Neural progenitor cell (in vitro differentiated cells): ENCODE measurements at places on chromosomes 7 and 10. TPM values are rescaled to one million over a fixed set of nuclear protein-coding genes. Genes with fewer than 3 reads are reported as not detected.

GRCh38 chr10:31888442-31888841, 40.2 kb downstream of the ARHGAP12 start:
- H3K36me3 ChIP-seq: no peaks in the 10 kb centered on the region
- no peak overlapping the region for H3K4me3 ChIP-seq
- H3K27me3 ChIP-seq: no peaks in the 10 kb centered on the region
- H3K27ac ChIP-seq: no peak overlapping the region

GRCh38 chr10:47098238-47098637, 187.0 kb downstream of the PTPN20 start:
- H3K36me3 ChIP-seq: no peaks in the 10 kb centered on the region
- H3K27ac ChIP-seq: no peak overlapping the region
- H3K27me3 ChIP-seq: no peaks in the 10 kb centered on the region
- H3K4me3 ChIP-seq: no peak overlapping the region
- DNase-seq: no peak
- H3K4me1 ChIP-seq: no peaks in the 10 kb centered on the region

Gene HOXA13
- total RNA-seq: not detected in 2 replicates

GRCh38 chr7:113636727-113637421, 281.9 kb downstream of the PPP1R3A start:
- no peaks in the 10 kb centered on the region for H3K4me1 ChIP-seq
- DNase-seq: no peak
- H3K36me3 ChIP-seq: no peaks in the 10 kb centered on the region
- H3K27me3 ChIP-seq: no peaks in the 10 kb centered on the region
- no peak overlapping the region for H3K4me3 ChIP-seq

DNA sequence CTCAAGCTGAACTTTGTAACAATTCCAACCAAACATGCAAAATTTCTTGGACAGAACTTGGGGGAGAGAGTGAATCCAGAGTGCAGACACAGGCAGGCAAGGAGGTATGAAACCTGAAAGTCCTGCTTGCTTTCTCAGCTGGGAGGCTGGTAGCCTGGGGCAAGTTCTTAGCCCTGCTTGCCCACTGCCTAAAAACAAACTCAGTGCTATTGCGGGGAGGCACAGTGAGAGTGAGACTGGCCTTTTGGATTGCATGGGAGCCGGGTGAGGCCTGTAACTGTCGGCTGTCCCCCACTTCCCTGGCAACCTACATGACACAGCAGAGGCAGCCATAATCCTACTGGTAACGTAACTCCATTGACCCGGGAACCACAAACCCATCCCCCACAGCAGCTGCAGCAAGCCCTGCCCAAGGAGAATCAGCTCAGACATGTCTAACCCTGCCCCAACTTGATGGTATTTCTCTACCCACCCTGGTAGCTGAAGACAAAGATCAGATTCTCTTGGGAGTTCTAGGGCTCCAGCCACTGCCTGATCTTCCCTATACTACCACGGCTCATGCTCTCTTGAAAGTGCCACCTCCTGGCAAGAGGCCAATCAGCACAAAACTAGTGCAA, 663.6 kb downstream of the GRM8 start:
- no peaks in the 10 kb centered on the region for H3K27me3 ChIP-seq
- no peak overlapping the region for H3K27ac ChIP-seq
- H3K36me3 ChIP-seq: no peaks in the 10 kb centered on the region
- no peaks in the 10 kb centered on the region for H3K4me1 ChIP-seq
- DNase-seq: no peak

GRCh38 chr10:70584909-70585544, 17.5 kb downstream of the PRF1 start:
- H3K27ac ChIP-seq: no peak overlapping the region
- peak; percentile 80 for DNase-seq
- no peaks in the 10 kb centered on the region for H3K36me3 ChIP-seq
- H3K4me1 ChIP-seq: peaks cover 26% of the 10 kb centered on the region

DNA sequence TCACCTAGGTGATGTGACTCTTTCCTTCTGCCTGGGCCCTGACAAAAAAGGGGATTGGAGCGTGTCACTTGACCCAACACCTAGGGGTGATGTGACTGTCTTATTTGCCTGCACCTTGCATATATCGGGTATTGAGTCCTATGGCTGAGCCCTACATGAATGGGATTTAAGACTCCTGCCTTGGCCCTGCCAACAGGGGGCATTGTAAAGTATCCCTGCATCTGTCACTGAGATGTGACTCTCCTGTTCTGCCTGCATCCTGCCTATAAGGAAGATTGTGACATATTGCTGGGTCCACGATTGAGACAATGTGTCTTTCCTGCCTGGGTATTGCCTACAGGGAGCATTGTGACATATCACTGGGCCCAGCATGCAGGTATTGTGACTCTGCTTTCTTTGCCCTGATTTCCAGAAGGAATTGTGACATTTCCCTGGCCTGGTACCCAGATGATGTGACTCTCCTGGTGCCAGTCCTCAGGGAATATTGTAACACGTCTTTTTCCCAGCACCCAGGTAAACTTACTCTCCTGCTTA, 14.2 kb upstream of the ZNF107 start:
- no peaks in the 10 kb centered on the region for H3K4me1 ChIP-seq
- no peak overlapping the region for H3K4me3 ChIP-seq
- no peaks in the 10 kb centered on the region for H3K27me3 ChIP-seq
- no peak for DNase-seq

- H3K4me1 ChIP-seq: no peaks in the 10 kb centered on the region
- DNase-seq: no peak
- H3K36me3 ChIP-seq: no peaks in the 10 kb centered on the region
- no peak overlapping the region for H3K27ac ChIP-seq
- no peak overlapping the region for H3K4me3 ChIP-seq
Observed at GRCh38 chr10:108037061-108037460, 872.6 kb upstream of the SORCS1 start.

Gene UTF1
- total RNA-seq: not detected in 2 replicates

DNA sequence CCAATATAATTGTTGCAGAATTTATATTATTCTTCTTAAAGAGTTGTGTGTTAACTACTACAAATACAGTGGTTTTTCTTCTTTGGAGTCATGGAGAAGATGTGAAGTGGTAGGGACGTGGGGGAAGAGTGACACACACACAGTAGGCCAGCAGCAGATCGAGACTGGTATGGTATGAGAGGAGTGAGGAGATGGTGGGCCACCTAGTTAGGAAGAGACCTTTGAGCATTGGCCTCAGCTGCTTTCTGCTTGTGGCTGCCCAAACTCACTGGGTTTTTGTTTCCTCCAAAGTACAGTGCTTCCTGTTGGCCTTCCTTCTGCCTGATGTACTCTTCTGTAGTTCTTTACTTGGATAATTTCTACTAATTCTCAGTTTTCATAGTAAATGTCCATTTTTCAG, 14.6 kb downstream of the VCL start:
- no peak for DNase-seq
- H3K27ac ChIP-seq: no peak overlapping the region
- no peak overlapping the region for H3K4me3 ChIP-seq
- H3K27me3 ChIP-seq: no peaks in the 10 kb centered on the region
- peaks cover 18% of the 10 kb centered on the region for H3K4me1 ChIP-seq

GRCh38 chr7:87797798-87798403, 78.3 kb downstream of the SLC25A40 start:
- no peak overlapping the region for H3K4me3 ChIP-seq
- no peaks in the 10 kb centered on the region for H3K4me1 ChIP-seq
- DNase-seq: peak; percentile 71
- no peak overlapping the region for H3K27ac ChIP-seq
- H3K27me3 ChIP-seq: no peaks in the 10 kb centered on the region

GRCh38 chr10:32461203-32461602, 15.3 kb downstream of the CCDC7 start:
- H3K27ac ChIP-seq: no peak overlapping the region
- H3K36me3 ChIP-seq: no peaks in the 10 kb centered on the region
- no peaks in the 10 kb centered on the region for H3K27me3 ChIP-seq
- no peak for DNase-seq

DNA sequence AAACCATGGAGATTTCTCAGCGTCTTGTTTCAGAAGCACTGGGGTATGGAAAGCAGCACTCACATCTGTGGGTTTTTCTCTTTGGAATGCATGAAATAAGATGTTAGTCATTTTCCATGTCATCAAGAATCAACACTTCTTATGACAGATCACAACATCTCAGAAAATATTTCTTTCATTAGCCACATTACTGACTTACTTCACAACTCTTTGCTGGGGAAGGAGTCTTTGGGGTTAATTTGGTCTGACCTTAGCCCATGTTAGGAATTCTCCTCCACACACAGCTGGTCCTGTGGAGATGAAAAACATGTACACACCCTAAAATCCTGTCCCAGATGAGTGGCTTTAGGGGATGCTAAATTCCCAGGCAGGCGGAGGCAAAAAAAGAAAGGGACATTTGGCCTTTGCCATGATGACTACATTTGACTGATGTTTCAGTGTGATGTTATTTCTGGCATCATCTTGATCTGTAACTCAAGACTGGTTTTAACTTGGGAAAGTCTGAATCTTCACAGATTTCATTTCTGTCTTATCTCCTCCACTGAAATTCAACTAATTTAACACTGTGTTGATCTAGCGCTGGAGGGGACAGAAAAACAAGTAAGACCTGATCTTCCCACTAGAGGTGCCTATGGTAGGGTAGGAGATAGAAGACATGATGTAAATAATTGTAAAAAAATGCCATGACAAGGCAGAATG, 363.2 kb downstream of the PRPF18 start:
- no peak overlapping the region for H3K27ac ChIP-seq
- H3K4me1 ChIP-seq: peaks cover 10% of the 10 kb centered on the region
- H3K36me3 ChIP-seq: no peaks in the 10 kb centered on the region

DNA sequence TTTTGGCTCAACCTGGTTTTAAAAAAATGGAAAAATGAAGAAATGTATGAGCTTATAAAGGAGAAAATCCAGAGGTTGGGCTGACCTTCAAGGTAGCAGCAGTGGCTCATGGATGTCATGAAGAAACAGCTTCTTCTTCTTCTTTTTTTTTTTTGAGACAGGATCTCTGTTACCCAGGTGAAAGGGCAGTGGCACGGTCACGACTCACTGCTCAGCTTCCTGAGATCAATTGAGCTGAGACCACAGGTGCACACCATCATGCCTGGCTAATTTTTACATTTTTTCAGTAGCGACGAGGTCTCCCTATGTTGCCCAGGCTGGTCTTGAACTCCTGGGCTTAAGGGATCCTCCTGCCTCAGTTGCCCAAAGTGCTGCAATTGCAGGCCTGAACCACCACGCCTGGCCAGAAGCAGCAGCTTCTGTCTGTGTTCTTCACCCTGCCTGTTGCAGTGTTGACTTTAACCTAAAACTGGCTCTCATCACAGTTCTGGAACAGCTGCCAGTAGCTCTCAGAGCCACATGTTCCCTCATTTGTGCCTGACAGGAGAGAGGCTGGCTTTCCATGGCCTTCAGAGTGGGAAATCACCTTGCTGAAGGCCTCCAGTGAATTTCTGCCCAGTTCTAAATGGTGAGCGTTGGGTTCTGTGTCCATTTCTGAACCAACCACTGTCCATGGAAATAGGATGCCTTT, 117.7 kb downstream of the PFKFB3 start:
- H3K4me1 ChIP-seq: no peaks in the 10 kb centered on the region
- H3K27me3 ChIP-seq: no peaks in the 10 kb centered on the region
- no peak overlapping the region for H3K4me3 ChIP-seq
- no peak overlapping the region for H3K27ac ChIP-seq
- DNase-seq: no peak
- H3K36me3 ChIP-seq: no peaks in the 10 kb centered on the region

Gene TAC1
- total RNA-seq: 0.68 and 0.84 TPM in 2 replicates

GRCh38 chr7:4792537-4793126, 17.2 kb downstream of the AP5Z1 start:
- H3K36me3 ChIP-seq: no peaks in the 10 kb centered on the region
- H3K27ac ChIP-seq: no peak overlapping the region
- no peaks in the 10 kb centered on the region for H3K27me3 ChIP-seq
- H3K4me1 ChIP-seq: no peaks in the 10 kb centered on the region

Gene PRKAR2B
- total RNA-seq: 29.1 and 43.4 TPM in 2 replicates

Gene OPALIN
- total RNA-seq: not detected in 2 replicates

Gene FXYD4
- not detected in 2 replicates for total RNA-seq

Gene ZNF804B
- total RNA-seq: not detected in 2 replicates

Gene COL13A1
- 1.3 and 9.5 TPM in 2 replicates for total RNA-seq

Gene CTAGE4
- total RNA-seq: 0.43 and 1.1 TPM in 2 replicates

Gene IFIT1B
- not detected in 2 replicates for total RNA-seq

GRCh38 chr10:34156781-34157425, 658.2 kb downstream of the PARD3 start:
- no peaks in the 10 kb centered on the region for H3K36me3 ChIP-seq
- no peaks in the 10 kb centered on the region for H3K27me3 ChIP-seq
- H3K4me3 ChIP-seq: no peak overlapping the region
- no peak for DNase-seq
- H3K4me1 ChIP-seq: no peaks in the 10 kb centered on the region

Gene MRPS17
- total RNA-seq: 9.8 and 15.3 TPM in 2 replicates

- no peak overlapping the region for H3K4me3 ChIP-seq
- no peaks in the 10 kb centered on the region for H3K36me3 ChIP-seq
- H3K4me1 ChIP-seq: no peaks in the 10 kb centered on the region
- H3K27ac ChIP-seq: no peak overlapping the region
- DNase-seq: no peak
Observed at GRCh38 chr10:6011558-6011957, 34.2 kb upstream of the IL15RA start.

DNA sequence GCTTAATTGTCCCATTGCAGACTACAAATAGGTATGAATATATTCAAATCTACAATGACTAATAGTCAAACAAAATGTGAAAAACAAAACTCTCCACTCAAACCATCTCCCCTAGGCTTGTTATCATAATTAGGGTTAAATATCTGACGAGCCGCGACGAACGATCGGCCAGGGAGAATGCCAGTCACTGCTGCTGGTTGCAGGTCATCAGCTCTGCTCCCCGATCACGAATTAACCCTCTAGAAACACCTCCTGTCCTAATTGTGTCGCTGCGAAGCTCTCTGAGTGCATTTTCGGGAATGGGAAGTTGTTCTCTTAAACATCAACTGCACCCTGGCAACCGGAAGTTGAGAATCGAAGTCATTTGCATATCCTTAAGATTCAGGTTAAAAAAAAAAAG, 167.3 kb downstream of the TCERG1L start:
- H3K4me3 ChIP-seq: no peak overlapping the region
- no peak for DNase-seq
- no peak overlapping the region for H3K27ac ChIP-seq
- no peaks in the 10 kb centered on the region for H3K36me3 ChIP-seq

Gene HMX2
- 0.15 and 0.21 TPM in 2 replicates for total RNA-seq

Gene ELFN1
- total RNA-seq: 2.2 and 13.6 TPM in 2 replicates

DNA sequence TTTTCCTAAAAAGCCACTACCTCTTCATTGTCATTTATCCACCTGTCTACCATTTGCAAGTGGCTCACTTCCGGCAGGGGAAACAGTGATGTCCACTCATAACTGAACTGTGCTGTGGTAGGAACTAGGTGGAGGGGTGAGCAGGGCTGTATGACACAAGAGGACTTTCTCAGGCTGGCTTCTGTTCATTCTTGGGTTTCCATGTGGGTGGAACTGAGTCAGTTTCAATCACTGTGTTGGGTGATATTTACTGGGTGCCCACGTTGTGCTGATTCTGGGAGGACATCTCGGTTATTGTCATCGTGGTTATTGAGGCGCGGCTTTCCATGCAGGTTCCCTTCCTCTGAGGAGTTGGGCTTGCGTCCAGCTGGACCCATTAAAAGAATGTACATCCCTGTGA, 38.8 kb downstream of the RAMP3 start:
- H3K4me3 ChIP-seq: no peak overlapping the region
- H3K27ac ChIP-seq: no peak overlapping the region
- no peaks in the 10 kb centered on the region for H3K36me3 ChIP-seq
- no peaks in the 10 kb centered on the region for H3K4me1 ChIP-seq
- H3K27me3 ChIP-seq: no peaks in the 10 kb centered on the region

Gene MGMT
- 17.5 and 31.3 TPM in 2 replicates for total RNA-seq

GRCh38 chr7:36430881-36431280, 41.2 kb downstream of the ANLN start:
- H3K4me3 ChIP-seq: no peak overlapping the region
- H3K36me3 ChIP-seq: peaks cover 54% of the 10 kb centered on the region
- no peak for DNase-seq
- peaks cover under 1% of the 10 kb centered on the region for H3K4me1 ChIP-seq
- H3K27ac ChIP-seq: no peak overlapping the region
- H3K27me3 ChIP-seq: no peaks in the 10 kb centered on the region

- no peak overlapping the region for H3K4me3 ChIP-seq
- peaks cover 16% of the 10 kb centered on the region for H3K36me3 ChIP-seq
- H3K27me3 ChIP-seq: no peaks in the 10 kb centered on the region
Observed at GRCh38 chr10:855671-856070, 75.8 kb downstream of the LARP4B start.
